Right cardiac atrium (tissue), 5 donors: ENCODE measurements at places on chromosomes 7 and 10. TPM values are rescaled to one million over a fixed set of nuclear protein-coding genes. Genes with fewer than 3 reads are reported as not detected.
A peak's percentile ranks its signal among the peaks of the same experiment; 100 is the strongest.

- no peak for DNase-seq
Measured at GRCh38 chr7:12643644-12644043, 43.8 kb upstream of the ARL4A start.

GRCh38 chr10:18252086-18252485 is 111.9 kb downstream of the CACNB2 start:
- DNase-seq: no peak

DNA sequence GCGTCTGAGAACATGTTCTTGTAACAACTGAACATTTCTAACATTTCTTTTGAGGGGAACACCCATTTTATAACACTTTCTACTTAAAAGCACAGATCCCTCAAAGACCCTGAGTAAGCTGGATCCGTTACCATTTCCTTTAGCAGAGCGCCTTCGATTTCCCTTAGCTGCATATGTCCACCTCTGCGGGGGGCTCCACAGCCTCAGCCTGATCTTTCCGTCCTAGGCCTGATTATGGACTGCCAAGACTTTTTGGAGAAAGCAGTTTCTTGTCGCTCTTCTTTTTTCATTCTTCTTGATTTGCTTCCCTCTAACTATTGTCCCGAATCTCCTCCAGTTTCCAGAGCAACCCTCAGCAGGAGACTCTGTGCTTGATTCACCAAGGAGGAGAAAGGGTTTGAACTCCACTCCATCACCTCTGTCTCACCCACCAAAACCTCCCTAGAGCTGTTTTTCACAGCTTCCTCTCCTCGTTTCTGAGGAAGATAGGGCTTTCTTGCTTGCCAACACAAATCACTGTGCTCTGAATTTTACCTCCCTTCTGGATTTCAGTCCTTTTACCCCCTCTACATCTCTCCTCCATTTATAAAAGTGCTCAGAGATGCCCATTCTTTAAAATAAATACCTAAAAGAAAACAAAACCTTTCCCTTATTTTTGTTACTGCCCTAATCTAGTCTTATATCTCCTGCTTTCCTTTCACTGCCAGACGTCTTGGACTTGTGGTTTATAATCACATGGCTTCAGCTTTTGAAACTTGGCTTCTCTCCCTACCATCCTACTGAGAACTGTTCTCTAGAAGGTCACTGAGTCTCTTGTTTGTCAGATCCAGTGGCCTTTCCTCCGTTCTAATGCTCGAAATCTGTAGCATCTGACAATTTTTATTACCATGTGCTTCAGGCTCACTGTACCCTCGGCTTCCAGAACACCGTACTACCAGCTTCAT is 30.5 kb upstream of the ZRANB1 start:
- peak; percentile 67 for DNase-seq

GRCh38 chr10:33365301-33365700 is 30.8 kb upstream of the NRP1 start:
- DNase-seq: no peak

DNA sequence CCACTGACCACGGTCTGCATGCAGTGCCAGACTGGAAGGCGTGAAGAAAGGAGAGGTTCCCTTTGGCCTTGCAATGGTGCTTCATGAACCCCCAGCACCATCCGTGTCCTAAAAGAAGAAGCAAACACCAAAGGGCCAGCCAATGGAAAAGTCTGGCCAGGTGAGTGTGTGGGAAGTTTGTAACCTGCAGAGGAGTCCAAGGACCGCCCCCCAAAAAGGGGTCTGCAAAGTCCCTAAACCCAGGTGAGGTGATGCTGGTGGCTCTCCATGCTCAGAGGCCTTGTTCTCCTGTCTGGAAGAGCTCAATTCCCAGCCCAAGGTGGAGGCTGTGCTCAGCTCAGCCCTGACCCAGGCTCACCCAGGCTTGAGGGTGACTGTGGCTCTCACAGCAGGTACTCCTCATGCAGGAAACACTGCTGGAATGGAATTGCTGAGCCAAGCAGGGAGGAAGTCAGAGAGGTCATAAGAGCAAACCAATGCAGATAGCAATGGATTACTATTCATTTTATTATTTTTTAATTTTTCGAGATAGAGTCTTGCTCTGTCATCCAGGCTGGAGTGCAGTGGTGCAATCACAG is 52.4 kb upstream of the NANOS1 start:
- DNase-seq: no peak

GRCh38 chr10:133453516-133454203 is at the start of gene SCART1:
Gene SCART1 (plus strand): TSS chr10:133453945. CDS start chr10:133453998, 53 bp downstream.
- no peak for DNase-seq

DNA sequence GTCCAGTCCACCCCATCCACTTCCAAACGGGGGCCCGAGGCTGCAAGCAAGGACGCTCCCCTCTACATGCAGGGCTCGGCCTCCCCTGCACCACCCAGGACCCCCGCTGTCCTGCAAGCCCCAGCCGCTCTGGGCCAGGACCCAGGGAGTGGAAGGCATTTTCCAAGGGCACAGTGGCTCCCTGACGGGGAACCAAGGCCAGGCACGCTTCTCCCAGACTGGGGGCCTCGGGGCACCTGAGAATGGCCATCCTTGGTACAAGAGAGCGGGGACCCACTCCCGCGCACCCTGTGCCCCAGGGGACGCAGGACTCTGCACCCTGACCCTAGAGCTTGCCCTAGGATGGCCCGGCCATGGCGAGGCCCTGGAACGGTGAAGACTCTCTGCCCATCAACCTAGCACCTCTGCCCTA is 545 bp upstream of the AKR1E2 start:
- DNase-seq: no peak

- DNase-seq: no peak
Measured at GRCh38 chr10:13502380-13502779, 26.4 kb downstream of the BEND7 start.

DNA sequence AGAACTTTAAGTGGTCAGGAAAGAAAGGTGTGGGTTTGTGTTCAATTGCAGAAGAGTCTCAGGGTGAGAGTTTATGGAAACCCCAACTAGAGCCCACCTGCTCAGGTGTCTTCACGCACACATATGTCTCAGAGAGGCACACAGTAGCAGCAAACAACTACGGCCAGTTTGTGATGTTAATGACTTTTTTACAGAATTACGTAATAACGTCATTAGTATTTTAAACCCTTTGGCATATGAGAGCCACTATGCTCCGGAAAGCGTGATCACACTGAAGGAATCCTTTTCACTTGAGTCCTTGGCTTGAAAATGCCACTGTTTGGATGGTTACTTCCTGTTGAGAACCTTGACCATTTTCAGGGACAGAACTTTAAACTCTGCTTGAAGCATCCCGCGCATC is 204.0 kb downstream of the PTPRN2 start:
- no peak for DNase-seq

GRCh38 chr10:103564776-103565520 is 71.4 kb downstream of the NEURL1 start:
- no peak for DNase-seq

GRCh38 chr7:16559497-16560179 is 33.0 kb downstream of the LRRC72 start:
- no peak for DNase-seq

GRCh38 chr7:117659531-117660011 is 179.7 kb downstream of the CFTR start:
- DNase-seq: no peak

DNA sequence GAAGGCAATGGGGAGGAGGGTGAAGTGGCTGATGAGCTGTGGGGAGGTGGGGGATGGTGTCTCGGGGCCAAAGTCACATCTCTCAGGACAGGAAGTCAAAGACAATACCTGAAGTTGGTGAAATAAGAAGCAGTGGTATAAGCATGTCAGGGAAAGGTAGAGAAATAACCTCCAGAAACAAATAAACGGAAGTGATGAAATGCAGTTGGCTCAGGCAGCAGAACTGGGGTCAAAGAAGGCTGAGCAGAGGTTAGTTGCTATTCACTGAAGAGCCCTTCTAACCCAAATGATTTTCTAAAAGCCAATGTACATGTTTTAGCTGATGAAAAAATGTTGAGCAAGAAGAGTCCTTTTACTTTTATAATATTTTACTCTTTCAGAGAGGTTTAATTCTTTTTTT is 78.6 kb upstream of the ADRB1 start:
- DNase-seq: no peak

DNA sequence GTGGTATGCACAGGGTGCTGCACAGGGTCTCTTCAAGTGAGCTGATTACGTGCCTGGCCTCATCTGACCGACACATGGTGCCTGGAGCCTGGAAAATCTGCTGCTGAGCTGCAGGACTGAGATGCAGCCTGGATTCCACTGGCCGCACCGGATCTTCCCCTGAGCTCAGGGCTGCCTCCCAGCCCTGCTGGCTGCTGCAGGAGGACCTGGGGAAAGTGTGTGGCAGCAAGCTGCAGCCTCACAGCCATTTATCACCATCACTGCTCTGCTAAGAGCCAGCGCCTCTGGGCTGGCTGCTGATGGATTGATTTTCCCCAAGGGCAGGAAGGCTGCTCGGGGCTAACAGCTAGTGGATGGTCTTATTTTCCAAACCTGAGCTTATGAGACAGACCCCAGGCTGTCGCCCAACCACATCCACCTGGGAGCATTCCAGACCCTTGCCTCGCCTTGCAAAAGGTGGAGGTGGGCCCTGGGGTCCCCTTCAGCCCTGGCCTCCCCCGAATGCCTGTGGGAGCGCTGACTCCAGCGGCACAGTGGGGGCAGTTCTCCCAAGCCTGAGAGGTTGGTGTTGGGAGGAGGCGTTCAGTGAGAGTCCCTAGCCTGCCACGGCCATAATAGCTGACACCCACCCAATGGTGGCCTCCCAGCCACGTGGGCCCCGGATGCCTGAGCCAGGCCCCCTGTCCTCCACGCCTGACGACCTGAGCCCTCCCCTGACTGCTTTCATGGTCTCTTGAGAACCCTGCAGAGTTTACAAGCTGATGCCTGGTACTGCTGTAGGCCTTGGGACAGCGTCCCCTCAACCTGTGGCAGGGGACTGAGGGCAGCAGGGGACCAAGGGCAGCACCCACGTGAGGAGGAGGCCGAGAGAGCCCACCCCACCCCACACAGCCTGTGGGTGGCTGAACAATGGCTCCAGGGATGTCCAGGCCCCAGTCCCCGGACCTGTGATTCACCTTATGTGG is 38.2 kb downstream of the STK32C start:
- DNase-seq: peak; percentile 5

DNA sequence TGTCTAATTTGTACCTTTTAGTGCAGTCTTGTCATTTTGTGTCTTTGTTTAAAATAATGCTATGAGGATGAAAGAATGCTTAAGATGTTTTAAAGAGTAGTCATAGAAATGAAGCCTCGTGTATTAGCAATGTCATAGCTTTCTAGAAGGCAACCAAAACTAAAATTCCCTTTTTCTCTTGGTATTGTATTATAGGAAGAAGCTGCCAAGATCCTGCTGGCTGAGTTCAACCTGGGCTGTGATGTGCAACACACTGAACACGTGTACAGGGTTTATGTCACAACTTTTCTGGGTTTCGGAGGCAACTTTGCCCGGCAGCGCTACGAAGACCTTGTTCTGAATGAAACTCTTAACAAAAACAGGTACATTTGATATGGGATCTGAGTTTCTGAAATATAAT is 36.2 kb downstream of the COX15 start:
- DNase-seq: no peak

GRCh38 chr10:15096661-15097010 is 519 bp upstream of the RPP38 start:
- no peak for DNase-seq

DNA sequence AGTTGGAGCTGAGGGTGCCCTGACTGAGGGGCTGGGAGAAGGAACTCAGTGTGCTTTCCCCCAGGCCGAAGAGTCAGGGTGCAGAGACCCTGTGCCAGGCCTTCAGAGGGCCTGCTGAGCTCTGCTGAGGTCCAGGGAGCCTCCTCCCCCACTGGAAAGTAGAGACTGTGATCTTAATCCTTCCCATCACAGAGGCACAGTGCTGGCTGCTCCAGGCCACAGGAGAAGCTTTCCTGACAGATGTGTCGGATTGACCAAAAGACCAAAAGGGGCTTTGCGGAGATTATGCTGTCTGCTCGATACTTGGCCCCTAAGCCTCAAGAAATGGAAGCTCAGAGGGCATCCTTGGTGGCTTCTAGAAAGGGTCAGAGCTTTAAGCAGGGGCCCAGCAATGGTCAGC is 32.9 kb upstream of the BTRC start:
- DNase-seq: no peak

GRCh38 chr7:42274053-42274452 is 37.0 kb upstream of the GLI3 start:
- DNase-seq: no peak

DNA sequence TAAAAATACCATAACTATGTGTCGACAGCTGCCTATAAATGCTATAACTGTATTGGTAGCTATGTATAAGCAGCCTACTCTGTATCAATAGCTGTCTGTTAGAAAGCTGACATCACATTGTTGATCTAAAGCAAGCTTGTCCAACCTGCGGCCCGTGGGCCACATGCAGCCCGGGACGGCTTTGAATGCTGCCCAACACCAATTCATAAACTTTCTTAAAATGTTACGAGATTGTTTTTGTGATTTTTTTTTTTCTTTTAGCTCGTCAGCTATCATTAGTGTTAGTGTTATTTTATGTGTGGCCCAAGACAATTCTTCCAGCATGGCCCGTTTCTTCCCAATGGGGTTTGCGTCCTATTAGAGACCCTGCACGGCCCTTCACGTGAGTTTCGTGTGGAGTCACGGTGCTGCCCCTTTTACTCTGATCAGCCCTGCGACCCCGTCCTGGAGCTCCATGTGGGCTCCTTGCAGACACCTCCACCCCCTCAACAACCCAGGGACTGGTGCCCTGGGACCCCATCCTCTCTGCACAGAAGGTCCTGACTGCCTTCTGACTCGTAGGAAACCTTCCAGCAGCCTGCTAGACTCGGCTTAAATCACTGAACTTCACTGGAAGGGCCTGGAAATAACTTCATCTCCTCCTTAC is 4.5 kb upstream of the PRKAR1B start:
- no peak for DNase-seq

Gene COL17A1
- polyA plus RNA-seq: 0.07 TPM

Gene SNX10
- polyA plus RNA-seq: 1.3 TPM

Gene AVL9
- 6.1 TPM for polyA plus RNA-seq

Gene MRC1
- 4.4 TPM for polyA plus RNA-seq

Gene GRM3
- polyA plus RNA-seq: 0.05 TPM

Gene TAS2R41
- polyA plus RNA-seq: not detected

Gene LGI1
- 0.68 TPM for polyA plus RNA-seq

Gene SAMD9L
- polyA plus RNA-seq: 2.8 TPM

Gene ACHE
- polyA plus RNA-seq: 11.3 TPM
